Esophagus mucosa (tissue), 1 donor: ENCODE measurements at places on chromosomes 4 and X. TPM values are rescaled to one million over a fixed set of nuclear protein-coding genes. Genes with fewer than 3 reads are reported as not detected.
A peak's percentile ranks its signal among the peaks of the same experiment; 100 is the strongest.

SLC10A4 gene
- not detected for total RNA-seq

PAGE2B gene
- not detected for total RNA-seq

PALLD gene
- 70.1 TPM for total RNA-seq

CT45A3 gene
- not detected for total RNA-seq

FLNA gene
- total RNA-seq, result 417 TPM

LEF1 gene
- total RNA-seq, result 10.0 TPM

FATE1 gene
- not detected for total RNA-seq

TEX28 gene
- not detected for total RNA-seq

BTK gene
- 1.0 TPM for total RNA-seq

CCSER1 gene
- total RNA-seq, result 1.2 TPM

SSX1 gene
- not detected for total RNA-seq

AKAP14 gene
- not detected for total RNA-seq

SPON2 gene
- 9.4 TPM for total RNA-seq

GLRA3 gene
- total RNA-seq, result not detected

MEPE gene
- not detected for total RNA-seq

POLN gene
- 1.1 TPM for total RNA-seq

DNA sequence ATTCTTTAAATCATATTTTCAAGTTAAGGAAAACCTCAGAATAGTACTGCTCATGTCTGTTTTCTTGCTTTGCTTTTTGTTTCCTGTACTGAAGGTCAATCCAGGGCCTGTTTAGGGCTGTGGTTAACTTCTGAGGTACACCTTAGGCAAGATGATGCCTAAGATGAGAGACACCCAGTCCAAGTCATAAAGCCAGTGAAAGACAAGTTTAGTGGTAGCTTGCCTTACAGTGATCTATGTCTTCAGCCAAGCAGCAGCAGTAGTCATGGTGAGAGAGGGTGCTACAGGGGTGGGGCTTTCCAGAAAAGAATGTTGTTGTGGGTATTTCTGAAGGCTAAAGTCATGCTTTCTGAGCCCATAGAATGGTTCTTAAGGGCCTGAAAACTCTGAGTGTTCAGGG, 173.7 kb downstream of the VSIG4 start:
- ATAC-seq, result peak; percentile 49

GRCh38 chr4:140242357-140243277, 88.6 kb upstream of the MAML3 start:
- ATAC-seq, result no peak

DNA sequence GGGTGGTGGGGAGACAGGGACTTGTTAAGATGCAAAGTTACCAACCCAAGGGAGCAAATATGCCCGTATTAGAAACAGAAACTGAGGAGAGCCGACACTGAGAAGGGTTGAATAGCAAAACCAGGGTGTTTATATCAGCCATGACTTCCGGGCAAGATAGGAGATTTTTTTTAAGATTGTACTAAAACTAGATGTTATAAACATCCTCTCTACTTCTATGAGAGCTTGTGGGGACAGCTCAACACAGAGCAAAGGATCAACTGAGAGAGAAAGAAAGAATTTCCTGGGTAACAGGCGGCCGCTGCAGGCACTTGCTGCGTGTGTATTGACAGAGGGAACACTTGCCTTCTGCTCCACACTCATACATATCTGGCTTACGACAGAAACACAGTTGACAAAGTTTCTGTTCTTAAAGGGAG, 49.1 kb upstream of the FBXW7 start:
- no peak for ATAC-seq

GRCh38 chrX:144075432-144075831, 191.6 kb downstream of the UBE2NL start:
- no peak for ATAC-seq

GRCh38 chr4:126375462-126376054, 1060.8 kb downstream of the FAT4 start:
- no peak for ATAC-seq

DNA sequence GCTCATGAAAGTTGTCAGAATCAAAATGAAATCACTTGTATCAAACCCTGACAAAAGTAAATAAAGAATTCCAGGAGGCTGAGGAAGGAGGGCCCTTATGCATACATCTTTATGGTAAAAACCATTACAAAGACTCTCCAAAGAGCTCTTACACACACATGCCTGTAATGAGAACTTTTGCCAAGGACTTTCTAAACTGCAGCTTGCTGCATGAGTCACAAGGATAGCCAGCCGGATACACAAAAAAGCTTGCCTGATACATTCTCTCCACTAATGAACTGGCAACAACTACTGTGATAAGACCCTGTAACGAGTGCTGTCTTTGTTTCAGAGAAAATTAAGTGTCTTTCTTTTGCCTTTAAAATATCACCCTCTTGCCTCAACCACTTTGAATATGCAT, 618.1 kb downstream of the PPP4R3C start:
- ATAC-seq, result no peak

- peak; percentile 32 for ATAC-seq
These were observed 71.7 kb downstream of the DDX60L start for GRCh38 chr4:168408620-168409019.

- ATAC-seq, result peak; percentile 62
These were observed 2.1 kb upstream of the IL2 start for GRCh38 chr4:122458625-122459024.

- ATAC-seq, result no peak
These were observed 12.1 kb downstream of the TEX13B start for GRCh38 chrX:107970073-107970472.

GRCh38 chr4:1008840-1009541, 2.4 kb upstream of the FGFRL1 start:
- no peak for ATAC-seq

DNA sequence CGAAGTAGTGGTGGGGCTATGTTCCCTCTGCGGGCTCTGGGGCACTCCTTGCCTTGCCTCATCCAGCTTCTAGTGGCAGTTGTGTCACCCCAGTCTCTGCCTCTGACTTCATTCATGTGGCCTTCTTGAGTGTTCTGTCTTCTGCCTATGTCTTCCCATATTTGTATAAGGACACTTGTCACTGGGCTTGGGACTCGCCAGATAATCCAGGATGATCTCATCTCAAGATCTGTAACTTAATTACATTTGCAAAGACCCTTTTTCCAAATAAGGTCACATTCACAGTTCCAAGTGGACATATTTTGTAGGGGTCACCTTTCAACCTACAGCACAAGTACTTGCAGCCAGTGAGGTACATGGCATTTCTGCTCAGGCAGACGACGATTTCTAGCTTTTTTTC, 30.3 kb upstream of the CLDN24 start:
- no peak for ATAC-seq

DNA sequence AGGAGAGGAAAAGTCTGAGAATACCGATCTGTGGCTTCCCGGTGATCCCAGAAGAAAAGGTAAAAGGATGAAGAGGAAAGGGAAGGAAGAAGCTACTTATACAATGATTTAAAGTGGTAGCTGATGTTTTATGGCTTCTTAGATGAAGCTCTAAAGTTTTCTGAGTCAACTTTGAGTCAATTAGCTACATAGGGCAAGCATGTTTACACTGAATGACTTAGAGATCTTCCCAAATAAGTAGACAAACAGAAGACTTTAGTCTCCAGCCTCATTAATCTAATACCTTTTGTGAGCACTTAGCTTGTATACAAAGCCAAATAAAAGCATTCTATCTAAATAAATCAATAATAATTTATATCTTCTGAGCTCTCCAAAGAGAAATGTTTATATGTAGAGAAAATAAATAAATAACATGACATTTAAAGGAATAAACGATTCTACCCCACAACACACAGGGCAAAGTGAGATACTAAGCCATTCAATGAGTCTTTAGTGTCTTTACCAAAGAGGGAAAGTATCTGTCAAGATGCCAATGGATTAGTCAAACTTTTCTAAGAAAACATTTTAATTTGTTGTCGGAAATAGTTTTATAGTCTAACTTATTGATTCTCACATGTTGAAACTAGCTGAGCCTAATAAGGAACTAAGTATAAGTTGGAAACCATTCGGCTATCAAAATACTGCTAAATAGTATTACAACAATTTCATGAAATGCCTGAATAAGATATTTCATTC, 46.0 kb upstream of the TMEM184C start:
- no peak for ATAC-seq

GRCh38 chr4:2823301-2823670, 20.4 kb upstream of the ADD1 start:
- no peak for ATAC-seq

GRCh38 chr4:184978211-184978610, 40.1 kb upstream of the HELT start:
- no peak for ATAC-seq

DNA sequence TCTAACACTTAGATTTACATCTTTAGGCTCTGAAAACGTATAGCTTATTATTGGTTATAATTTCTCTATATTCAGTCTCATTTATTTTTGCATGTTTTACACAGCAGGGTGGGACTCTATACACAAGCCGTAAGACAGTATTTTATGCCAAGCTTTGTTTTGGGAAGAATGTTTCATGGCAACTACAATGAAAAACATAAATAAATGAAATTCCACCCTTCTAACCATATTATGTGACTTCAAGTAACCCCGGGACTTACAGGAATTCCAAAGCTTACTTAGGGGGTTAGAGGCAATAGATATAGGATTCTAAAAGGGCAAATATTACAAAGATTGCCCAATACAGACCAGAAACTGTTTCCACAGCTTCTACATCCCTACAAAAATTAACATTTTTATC, 370.9 kb downstream of the PRR32 start:
- no peak for ATAC-seq

DNA sequence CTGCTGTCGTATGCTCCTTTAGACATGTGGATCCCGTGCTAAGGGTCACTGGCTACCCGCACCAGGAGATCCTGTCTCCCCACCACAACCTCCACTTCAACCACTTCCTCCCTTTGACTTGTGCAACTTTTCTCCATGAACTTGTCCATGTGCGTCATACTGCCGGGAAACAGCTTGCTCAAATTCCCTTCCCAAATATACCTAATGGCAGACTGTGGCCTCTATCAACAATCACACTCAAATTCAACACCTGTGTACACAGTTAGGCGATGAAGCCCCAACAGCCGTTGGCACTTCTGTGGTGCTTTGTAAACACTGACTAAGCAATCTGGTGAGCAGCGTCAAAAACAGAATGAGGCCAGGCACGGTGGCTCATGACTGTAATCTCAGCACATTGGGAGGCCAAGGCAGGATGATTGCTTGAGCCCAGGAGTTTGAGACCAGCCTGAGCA, 49.5 kb downstream of the CD99L2 start:
- peak; percentile 36 for ATAC-seq

GRCh38 chr4:76953956-76954355, 4.4 kb downstream of the SEPTIN11 start:
- ATAC-seq, result no peak

- no peak for ATAC-seq
These were observed 240.3 kb upstream of the GPC4 start for GRCh38 chrX:133655275-133656265.

GRCh38 chr4:8702020-8702495, 109.5 kb downstream of the CPZ start:
- no peak for ATAC-seq

DNA sequence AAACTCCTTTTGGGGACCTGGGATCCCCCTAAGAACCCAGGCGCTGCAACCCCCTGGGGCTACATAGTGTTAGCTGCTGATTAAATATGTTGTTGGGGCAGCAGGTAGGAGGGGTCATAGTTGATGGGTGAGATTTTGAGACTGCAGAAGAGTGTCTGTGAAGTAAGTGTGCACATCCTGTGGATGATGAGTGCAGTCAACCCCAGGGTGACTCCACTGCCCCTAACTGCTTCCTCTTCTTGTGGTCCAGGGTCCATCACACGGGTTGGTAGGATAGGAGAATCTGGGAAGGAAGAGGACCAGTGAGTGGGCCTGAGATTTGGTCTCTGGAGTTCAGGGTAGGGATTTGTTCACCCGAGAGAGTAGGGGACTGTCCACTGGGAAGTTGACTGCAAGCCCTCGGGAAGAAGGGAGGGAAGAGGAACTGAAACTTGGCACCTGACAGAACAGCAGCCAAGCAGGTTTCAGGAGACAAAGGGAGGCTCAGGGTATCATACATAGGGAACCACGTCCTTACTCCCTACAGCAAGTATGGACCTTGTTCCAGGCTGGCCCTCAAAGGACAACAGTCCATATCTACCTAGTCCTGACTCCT, 8.5 kb downstream of the DLG3 start:
- peak; percentile 33 for ATAC-seq

DNA sequence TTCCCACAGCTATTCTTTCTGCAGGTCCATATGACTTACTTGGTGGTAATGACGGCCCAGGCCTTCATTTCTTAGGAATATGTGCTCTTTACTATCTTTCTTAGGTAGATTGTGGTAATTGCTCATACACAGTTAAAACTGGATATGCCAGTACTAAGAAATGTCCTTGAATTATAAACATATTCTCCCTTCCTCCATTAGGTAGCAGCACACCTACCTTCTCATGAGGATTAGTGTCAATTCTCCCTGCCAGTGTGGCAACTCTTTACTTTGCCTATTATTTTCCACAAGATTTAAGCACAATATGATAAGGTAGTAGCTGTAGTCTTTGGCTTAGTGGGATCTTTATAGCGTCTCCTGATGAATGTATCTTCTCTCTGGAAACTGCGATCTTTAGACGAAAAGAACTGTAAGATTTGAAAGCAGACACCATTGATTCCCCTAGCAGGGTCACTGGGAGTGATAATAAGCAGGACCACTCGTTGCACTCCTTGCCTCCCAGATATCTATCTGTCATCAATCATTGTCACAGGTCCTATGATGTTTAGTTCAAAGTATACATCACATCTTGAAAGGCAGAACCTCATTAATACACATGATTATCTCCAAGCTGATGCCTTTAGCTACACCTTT, 1240.7 kb downstream of the C4orf33 start:
- ATAC-seq, result peak; percentile 63

DNA sequence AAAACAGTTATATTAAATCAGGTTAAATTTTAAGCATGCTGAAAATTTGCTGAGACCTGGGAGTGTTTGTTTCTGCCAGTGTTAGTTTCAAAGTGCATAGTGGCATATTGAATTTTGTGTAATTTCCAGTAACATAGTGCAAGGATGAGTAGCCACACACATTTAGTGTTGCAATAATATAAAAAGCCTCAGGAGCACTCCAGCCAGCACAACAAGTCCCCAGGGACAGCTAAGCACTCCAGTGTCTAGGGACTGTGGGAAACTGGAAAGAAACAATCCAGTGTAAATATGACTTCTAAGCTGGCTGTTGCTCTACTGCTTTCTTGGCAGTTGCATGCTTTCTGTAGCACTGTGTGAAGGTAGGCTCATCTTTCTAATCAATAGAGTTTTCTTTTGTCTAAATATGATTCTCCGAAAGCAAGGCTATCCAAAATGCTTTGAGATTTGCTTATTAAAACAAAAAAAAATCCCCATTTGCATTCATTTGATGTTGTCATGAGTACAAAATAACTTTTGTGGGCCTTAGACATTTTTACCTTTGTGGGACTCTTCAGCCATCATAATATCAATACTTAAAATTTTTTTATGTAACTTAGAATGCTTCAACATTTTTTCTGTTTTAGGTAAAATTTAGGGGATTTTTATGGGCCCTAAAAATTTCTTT, 24.2 kb upstream of the CXCL2 start:
- ATAC-seq, result no peak

- no peak for ATAC-seq
These were observed 123.4 kb downstream of the PARM1 start for GRCh38 chr4:75056277-75056676.

- ATAC-seq, result no peak
These were observed 15.0 kb upstream of the HPGDS start for GRCh38 chr4:94357624-94358023.

- peak; percentile 46 for ATAC-seq
These were observed 654 bp upstream of the DDIT4L start for GRCh38 chr4:100190643-100191600.
